ENCODE measurements at places on chromosomes 6 and 20.

DNA sequence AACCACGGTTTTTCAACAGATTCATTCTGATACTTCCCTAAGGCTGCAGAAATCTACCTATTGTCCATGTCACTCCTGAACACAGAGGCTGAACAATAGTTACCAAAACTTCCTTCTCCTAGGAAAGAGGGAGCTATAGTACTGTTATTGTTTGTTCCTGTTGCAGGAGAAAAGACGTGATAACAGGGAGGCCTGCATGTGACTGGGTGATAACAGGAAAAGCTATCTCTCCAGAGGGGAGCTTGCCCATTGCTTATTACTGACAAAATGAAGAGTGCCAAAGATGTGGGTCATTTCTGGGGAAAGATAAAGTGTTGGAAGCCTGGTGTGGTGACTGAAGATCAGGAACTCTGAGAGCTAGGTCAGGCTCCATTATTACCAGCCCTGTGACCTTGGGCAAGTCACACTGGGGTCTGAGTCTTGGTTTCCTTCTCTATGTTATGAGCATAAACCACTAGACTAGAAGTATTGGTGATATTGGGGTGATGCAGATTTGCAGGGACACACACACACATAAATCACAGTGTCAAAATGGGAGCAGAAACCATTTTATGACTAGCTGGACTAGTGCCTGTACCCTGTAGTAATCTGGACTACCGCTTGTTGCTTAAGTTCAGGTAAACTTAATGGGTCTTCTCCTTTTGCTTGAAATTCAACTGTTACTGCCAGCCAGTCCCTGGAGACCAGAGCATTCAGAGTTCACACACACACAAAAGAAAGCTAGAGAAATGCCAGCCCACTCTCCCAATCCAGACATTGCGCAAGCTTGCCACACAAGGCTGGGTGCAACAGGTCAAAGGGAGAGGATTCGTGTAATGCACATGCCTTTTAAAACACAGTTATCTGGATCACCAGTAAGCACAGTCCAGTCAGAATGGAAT is 136.0 kb upstream of the CNR1 start:
- no peak for DNase-seq

DNA sequence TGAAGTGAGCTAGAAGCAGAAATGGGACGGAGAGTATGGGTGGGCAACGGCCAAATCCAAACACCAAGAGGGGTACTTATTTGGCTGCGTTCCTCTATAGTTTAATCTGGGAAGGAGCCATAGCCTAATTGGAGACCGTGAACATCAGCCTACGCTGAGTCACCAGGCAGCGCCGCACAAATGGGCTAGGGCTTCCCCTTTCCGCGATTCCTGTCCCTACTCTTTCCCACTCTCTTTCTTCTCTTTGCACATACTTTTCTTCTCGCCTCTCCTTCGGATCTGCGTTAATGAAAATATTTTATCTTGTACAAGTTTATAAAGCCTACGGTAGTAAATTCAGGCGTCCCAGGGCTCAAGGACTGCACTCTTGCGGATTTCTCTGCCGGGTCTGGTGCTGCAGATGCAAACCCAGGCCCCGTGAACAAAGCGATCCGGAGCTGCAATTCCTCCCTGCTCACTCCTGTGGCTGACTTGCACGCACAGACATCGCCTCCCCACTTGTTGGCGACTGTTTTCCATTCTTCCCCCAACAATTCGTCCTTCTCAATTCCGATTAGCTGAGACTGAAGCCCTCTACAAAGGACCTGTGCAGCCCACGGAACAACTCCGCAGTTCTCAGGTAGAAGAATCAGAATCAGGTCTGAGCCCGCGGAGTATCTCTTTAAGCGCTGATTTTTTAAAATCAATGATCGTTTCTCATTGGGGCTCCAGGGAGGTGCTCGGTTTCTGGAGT is 4.2 kb upstream of the TBX18 start:
- no peak for DNase-seq

DNA sequence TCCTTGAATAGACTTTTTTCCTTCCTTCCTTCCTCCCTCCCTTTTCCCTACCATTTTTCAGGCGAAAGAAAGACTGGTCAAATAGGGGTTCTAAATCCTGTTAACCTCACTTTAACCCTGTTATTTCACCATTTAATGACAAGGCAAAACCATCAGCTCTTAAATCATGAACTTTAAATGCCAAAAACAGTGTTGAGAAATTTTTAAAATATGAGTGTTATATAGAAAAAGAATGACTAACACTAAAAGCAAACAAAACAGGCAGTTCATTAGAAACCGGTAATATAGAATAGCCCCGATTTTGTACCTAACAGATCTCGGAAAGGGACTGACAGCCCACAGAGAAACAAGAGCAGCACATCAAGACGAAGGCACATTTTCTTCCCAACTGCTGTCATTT is 57.4 kb upstream of the CEP85L start:
- no peak for DNase-seq

GRCh38 chr6:124131259-124131658 is 327.6 kb downstream of the NKAIN2 start:
- no peak for DNase-seq

GRCh38 chr20:23244916-23245552 is 105.6 kb upstream of the NXT1 start:
- DNase-seq: no peak

DNA sequence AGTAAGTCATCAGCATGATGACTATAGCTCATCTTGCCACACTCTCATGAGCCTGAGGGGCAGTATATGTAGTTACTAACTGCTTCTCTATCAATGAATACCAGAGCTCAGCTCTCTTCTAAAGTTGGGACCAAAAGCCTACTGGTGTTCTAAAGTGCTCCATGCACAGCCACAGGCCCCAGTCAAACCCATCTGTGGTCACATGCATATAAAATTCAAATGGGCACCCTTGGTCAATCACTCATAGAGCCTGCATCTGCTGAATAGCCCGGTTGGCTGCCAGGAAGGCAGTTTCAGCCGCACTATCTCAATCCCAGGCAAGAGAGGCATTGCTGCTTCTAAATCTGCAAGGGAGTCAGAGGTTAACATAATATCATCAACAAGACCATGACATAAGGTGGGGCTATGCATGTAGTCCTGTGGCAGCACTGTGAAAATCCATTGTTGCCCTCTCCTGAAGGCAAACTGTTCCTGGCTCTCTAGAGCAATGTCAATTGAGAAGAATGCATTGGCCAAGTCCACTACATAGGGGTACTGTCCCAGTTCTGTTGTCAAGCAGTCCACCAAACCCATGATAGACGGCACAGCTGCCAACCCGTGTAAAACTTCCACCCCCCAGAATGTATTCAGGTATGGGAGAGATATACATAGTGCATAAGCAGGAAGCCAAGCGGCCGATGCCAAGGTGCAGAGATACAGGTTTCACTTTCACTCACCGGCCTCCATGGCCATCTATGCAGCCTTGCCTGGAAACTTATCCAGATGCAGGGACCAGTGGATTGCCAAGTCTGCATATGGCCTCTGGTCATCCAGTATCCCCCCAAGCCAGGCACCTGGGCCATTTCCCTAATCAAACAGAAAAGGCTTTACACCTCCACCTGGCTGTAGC is 76.2 kb downstream of the ALDH8A1 start:
- no peak for DNase-seq

GRCh38 chr6:134446218-134446848 is 128.4 kb upstream of the SGK1 start:
- DNase-seq: no peak

DNA sequence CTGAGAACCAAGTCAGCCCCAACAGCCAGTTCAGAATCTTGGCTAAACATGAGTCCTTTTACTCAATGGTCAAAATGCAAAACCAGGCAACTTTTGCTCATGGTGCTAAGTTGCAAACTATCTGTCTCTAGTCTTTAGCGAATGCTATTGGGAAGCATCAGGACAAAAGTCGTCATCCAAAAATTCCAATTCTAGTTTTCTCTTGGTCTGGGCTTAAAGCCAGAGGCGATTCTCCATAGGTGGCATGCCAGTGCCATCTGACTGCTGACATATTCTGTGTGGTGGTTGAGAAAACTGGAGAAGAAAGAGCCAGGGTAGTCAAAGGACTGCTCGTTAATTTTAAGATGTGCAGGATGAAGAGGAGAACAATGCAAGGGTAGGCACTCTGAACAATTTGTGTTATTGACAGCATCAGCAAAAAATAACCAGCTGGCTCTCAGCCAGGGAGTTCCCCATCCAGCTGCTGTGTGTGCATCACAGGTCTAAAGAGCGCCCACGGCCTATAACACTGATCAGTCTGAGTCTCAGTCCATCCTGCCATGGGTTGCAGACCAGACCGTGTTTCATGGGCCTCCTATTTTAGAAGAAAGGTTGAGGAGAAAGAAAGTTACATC is 313.6 kb downstream of the ALDH8A1 start:
- DNase-seq: no peak

DNA sequence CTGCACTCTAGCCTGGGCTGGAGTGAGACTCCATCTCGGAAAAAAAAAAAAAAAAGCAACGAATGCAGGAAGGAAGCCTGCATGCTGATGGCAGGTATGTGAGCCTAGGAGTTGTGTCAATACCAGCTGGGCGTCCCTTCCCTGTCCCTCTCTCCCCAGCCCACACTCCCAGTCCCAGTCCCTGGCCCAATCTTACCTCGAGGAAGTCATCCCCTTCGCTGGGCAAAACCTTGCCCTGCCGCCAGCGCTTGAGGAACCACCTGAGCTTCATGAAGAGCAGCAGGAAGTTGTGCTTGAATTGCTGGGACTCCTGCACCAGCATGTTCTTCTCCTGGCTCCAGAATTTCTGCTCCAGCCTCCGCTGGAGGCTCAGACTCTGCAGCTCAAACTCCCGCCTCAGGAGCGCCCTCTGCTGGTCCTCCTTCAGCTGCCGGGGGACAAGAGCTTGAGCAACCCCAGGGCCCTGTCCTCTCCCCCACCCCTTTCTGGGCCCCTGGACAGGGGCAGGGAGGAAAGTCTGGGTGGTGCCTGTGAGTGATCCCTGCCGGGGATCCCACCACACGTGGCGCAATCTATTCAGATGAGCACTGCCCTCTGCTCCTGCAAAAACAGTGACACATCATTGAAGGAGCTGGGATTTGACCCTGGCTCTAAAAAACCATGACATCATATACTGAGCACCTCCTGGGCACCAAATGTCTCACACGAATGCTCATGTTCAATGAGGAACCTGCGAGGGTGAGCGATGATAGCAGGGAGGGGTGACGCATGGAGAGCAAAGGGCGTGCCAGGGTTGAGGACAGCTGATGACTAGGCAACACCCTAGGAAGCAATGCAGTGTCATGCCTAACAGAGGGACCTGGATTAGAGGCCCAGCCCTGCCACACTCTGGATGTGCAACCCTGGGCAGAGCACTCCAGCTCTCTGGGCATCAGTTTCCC is 35.0 kb upstream of the DSN1 start:
- DNase-seq: peak; percentile 30

- no peak for DNase-seq
These were observed 51.5 kb downstream of the AFDN start for GRCh38 chr6:167877994-167878779.

DNA sequence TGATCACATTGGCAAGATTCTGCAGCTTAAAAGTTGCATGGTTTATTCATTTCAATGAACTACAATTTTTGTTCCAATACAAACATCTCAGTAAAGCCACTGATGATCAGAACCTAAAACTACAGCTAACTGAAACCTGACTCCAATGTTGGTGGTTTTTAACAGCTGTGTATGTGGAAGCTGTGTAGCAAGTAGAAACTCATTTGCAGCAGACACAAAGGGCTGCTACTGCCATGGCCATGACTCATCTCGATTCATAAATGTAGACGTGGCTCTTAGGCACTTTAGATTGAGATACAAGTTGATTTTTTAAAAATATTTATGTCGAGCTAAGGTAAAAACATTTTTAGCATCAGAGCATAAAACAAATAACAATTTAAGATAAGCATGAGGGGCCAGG is 19.5 kb upstream of the MAP3K4 start:
- no peak for DNase-seq

DNA sequence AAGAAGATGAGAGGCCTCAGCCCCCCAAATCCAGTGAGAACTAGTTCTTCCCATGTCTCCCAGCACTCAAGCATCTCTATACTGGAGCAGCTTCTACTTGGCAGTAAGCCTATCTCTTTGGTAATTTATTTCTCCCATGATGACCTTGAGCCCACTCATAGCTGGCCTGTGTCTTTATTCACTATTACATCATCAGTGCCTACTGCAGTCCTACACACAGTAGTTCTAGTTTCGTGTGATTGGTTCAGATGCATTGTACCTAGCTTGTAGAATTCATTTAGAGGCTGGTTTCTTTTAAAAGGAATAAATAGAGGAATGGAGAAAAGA is 255.6 kb upstream of the ZFP64 start:
- no peak for DNase-seq

DNA sequence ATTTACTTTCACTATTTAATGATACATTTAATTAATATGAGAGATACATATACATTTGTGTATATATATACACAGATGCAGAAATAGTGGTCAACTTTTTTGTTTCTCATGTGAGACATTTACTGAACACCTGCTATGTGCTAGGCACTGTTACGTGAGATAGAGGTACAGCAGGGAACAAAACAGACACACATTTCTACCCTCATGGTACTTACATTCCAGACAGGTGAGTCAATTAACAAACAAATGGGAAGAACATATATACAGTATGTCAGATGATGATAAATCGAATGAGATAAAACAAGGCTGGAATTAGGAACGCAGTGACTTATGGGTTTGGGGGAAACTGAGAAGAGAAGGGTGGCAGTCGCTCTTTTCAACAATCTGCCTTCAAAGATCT is 5.1 kb downstream of the TFB1M start:
- no peak for DNase-seq

DNA sequence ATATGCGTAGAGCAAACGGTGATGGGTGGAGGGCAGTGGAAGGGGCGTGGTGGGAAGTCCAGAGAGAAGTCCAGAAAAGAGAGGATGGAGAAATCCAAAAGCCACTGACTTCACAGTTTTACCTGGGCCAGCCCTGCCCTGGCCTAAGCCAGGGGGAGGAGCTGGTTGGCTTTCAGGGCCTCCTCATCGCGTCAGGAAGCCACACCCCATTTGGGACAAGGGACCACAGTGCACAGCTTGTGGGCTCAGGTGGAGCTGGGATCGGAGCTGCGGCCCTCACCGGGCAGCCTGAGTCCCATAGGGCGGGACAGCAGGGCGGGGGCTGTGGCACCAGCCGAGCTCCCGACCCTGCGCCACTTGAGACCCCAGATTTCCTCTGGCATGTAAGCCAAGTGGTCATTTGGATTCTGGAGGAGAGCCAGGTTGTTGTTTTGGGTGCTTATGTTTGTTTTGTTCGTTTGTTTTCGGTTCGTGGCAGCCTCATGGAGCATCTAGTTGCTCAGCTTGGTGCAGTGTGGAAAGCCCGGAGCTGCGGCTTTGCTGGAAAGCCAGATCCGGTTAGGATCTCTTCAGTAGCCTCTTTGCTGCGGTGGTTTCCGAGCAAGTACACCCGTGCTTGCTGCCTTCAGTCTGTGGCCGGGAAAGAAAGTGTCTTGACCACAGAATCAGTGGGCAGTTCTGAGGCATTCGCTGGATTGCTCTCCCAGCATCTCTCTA is 42.2 kb downstream of the RIOK1 start:
- DNase-seq: no peak

DNA sequence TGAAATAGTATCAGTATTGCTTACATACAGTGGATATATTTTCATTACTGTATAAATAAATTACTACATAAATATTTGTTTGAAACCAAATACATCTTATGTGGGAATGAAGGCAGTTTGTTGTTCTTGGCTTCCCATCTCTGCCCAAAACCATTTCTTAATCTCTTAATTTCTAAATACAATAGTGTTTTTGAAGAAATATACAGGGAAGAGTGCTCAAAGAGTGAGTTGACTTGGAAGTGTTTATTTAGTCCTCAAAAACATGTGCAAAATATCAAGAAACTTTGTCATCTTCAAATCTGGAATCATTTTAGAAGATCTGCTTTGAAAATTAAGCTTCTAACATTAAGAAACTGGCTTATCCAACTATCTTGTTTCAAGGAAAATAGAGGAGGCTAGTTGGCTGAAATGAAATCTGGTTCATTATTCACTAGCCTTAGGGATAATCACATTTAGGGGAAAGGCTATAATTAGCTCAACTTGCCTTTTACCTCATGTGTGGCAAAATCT is 259.8 kb upstream of the FLRT3 start:
- DNase-seq: no peak
